Cerebellar cortex (tissue), 1 donor: ENCODE measurements at places on chromosomes 11 and 22.

DNA sequence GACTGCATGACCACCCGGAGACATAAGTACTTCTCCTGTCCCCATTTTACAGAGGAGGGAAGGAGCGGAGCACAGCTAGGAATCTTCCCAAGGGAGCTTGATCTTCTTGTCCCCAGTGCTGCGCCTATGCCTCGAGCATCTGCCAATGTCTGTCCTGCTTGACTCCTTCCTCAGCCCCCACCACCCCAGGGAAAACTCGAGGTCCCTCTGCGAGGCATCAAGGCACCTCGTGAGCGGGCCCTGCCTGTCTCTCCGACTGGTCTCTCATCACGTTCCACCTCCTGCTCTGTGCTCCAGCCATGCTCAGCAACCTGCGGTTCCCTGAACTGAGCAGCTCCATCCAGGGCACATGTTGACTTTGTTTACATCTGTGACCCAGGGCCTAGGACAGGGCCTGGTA lies 2.5 kb downstream of the NCF4 start:
- DNase-seq: no peak

- no peak for DNase-seq
Observed at GRCh38 chr11:88246696-88247095, 71.5 kb upstream of the RAB38 start.

GRCh38 chr11:102402548-102402947 lies 50.0 kb downstream of the TMEM123 start:
- no peak for DNase-seq

GRCh38 chr11:67689178-67689577 lies 14.8 kb upstream of the ALDH3B2 start:
- DNase-seq: no peak

GRCh38 chr11:119169282-119169719 lies 776 bp downstream of the NLRX1 start:
- DNase-seq: peak; percentile 38

GRCh38 chr11:25891960-25892359 lies 440.0 kb upstream of the ANO3 start:
- DNase-seq: no peak

GRCh38 chr22:36286096-36286957 lies 33.4 kb downstream of the APOL1 start:
- peak; percentile 89 for DNase-seq

DNA sequence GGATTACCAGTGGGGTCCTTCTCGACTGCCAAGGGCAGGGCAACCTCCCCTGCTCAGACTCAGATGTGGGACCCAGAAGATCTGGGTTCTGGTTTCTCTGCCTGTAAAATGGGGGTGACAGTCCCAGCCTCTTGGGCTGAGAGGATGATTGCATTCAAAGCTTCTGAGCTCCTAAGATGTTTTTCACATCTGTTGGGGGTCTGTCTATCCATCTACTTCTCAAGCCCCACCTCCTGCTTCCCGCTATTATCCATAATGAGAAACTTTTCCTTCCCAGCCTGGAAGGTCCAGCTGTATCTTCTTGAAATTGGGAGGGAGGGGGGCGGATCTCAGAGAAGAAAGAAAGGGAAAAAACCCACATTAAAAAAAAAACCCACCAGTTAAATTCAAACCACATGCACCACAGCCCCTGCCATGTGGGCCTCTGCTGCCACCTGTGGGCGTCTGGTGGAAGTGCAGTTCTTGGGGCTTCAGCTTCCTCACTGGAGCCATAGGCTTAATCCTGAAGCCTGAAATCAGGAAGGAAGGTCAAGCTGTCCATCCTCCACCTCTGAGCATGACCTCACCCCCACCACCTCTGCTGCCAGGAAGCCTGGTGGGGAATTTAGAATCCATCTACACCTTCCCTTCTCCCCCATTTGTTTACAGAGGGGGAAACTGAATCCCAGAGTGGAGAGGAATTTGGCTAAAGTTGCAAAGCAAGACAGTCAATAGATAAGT lies 27.3 kb downstream of the ARHGEF17 start:
- DNase-seq: peak; percentile 90

DNA sequence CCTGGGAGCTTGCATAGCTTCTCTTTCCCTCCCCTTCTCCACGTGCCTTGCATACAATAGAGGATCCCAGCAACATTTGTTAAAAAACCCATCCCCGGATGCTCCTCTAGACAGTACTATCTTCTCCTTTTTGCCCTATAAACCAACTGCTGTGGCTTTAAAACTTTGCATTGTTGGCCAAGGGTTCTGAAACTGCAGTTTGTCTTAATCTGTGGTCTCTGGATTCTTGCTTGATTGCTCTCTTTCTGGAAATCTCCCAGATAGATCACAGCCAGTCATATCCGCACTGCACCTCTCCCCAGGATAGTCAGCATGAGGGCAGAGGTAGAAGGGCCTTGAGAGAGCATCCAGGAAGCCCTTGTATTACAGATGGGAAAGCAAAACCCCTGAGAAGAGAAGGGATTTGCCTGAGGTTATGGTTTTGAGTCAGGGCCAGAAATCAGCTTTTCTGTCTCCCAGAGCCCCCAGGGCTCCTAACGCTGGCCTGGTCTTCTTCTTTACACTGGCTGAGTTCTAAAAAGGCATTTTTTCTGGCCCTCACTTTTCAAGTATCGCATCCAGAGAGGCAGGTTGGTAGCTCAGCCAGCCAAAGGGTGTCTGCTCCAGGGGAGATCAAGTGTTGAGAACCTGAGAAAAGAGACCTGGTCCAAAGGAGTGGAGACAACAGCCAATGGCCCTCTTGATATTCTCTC lies 70.6 kb downstream of the ADM start:
- no peak for DNase-seq

DNA sequence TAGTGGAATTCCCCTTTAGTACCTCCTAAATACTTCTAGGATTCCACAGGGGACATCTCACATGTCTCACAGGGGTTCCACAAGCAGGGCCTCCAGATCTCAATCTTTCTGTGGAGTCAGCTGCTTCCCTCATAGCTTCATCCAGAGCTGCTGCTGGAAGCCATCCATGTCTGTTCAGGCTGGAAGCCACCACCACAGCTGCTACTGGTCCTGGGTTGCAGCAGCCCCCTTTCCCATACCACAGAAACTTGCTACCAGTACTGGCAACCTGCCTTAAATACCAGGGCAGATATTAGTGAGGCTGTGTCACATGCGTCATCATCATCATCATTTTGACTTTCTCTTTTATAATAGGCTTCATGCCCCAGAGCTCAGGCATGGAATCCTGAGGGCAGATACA lies 242.7 kb upstream of the NCAM1 start:
- DNase-seq: no peak

DNA sequence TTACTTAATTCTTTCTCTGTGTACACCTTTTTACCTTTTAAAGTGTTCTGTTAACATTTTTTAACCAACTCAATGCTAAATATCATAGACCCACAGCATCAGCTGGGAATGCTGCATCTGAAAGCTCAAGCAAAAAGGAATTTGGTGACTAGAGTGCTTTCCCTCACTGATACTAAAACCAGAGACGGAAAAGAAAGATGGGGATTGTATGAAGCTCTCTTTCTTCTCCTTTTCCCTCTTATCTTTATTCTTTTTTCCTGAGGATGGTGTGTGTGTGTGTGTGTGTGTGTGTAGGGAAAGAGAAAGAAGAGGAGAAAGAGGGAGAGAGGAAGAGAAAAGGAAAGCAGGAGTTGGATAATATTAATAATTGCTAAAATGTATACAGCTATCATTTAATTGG lies 4.1 kb upstream of the SIK2 start:
- DNase-seq: no peak

DNA sequence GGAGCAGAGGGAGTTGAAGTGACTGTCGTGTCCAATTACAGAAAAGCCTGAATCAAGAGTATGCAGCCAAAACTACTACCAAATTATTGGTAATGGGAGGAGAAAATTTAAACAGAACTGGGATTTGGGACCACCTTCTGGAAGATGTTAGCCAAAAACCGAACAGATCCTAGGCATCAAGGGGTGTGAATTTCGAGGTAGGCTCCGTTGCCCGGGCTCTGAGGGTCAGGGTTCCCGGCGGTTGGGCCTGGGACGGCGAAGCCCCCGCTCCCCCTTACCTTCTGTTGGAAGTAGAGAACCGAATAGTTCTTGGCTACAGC lies 313 bp downstream of the PRCP start:
- peak; percentile 20 for DNase-seq

GRCh38 chr11:87219266-87219665 lies 181.5 kb downstream of the TMEM135 start:
- DNase-seq: no peak

DNA sequence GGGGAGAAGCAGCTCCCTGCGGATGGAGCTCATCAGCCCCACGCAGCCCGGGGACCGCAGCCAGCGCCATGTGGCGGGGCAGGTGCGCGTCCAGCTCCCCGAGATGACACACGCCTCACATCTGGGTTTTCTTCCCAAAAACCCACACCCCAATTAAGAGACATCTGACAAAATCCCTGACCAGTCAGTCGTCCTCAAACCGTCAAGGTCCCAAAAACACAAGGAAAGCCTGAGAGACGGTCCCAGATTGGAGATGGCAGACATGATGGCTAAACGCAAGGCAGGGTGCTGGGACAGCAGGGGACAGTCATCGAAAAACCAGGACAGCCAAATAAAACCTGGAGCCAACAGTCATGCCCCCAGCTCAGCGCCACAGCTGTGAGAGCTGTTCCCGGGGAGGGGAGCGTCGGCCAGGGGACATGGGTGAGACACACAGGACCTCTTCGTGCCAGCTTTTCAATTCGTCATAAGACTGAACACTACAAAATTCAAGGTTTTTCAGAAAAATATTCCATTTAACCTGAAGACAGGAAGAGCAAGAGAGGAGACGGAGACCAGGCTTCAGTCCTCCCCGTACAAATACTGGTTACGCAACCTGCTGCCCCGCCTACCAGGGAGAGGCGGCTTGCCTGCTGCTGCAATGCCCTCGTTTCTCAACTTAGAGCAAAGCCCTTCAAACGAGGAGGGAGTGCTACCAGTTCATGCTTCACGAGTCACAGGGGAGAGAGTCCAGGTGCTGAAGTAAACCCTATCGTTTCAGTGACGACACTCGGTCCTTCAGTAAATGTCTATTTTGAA lies 10.5 kb downstream of the TOLLIP start:
- DNase-seq: peak; percentile 92

DNA sequence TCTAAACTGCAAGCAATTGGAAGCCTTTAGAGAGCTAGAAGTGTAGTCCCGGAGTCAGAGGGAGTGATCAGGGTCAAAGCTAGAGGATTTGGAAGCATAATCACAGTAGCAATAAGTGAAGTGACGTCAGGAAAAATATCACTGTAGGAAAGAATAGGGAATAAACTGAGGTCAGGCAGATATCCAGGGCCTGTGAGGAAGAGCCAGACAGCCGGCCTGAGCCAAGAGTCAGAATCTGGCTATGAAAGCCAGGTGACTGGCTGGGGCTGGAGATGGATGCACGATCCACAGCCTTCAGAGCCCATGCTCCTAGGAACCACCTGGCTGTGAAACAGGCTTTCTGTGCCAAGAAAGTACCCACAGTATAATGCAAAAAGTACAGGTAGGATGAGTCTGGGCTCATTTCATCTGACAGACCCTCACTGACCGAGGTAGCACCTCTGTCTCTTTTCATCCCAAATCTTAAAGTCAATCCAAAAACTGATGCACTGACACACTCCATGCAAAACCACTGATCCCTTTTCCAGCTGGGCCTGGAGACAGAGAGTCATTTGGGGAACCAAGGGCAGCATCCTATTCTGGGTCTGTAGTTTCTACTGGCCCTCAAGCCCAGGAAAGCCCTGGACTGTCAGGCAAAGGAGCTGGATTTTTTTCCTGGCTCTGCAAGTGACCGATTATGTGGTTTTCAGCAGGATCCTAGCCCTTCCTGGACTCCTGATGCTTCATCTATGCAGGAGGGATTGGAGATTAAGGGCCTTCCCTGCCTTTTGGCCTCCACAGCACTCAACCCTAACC lies 21.3 kb downstream of the TRIM66 start:
- DNase-seq: peak; percentile 43

- no peak for DNase-seq
Observed at GRCh38 chr11:3232956-3233355, 739 bp upstream of the MRGPRE start.

- DNase-seq: no peak
Observed at GRCh38 chr11:87351676-87352075, 313.9 kb downstream of the TMEM135 start.

GRCh38 chr11:124841201-124841600 lies 24.0 kb upstream of the ROBO3 start:
- no peak for DNase-seq

GRCh38 chr11:11577251-11577855 lies 44.5 kb downstream of the GALNT18 start:
- DNase-seq: no peak

DNA sequence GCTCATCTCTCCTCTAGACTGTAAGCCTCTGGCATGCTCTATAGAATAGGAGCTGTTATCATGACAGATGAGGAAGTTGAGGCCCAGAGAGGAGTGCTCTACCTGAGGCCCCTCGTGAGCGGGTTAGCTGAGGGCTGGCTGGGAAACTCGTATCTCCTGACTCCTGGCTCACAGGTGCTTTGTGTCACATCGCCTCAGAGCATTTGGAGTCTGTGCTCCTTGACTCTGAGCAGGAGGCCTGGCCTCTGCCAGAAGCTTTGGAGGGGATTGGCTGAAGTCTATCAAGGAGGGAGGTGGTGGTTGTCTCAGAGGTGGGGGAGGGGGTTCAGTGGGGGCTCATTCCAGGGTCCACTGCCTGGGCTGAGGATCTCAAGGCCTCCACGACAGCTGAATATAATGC lies 7.4 kb downstream of the KCNC1 start:
- peak; percentile 46 for DNase-seq

DNA sequence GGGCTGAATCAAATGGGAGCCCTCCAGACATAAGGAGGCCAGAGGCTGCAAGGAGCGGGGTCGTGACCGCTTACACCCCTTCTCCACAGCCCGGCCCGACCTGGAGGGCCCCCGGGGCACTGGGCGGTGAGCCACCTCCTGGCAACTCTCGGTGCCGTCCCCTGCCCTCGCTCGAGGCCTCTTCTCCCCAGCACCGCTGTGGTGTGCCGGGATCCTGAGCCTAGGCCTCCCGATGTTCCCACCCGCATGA lies 432 bp upstream of the GP1BB start:
- DNase-seq: no peak

- no peak for DNase-seq
Observed at GRCh38 chr22:44221710-44222475, 41.2 kb downstream of the PARVG start.

- DNase-seq: no peak
Observed at GRCh38 chr11:9771071-9771511, 107.2 kb downstream of the SWAP70 start.

GRCh38 chr22:49106096-49106841 lies 721.4 kb downstream of the BRD1 start:
- DNase-seq: no peak

- peak; percentile 88 for DNase-seq
Observed at GRCh38 chr22:26172389-26172990, 3.2 kb downstream of the SEZ6L start.

DNA sequence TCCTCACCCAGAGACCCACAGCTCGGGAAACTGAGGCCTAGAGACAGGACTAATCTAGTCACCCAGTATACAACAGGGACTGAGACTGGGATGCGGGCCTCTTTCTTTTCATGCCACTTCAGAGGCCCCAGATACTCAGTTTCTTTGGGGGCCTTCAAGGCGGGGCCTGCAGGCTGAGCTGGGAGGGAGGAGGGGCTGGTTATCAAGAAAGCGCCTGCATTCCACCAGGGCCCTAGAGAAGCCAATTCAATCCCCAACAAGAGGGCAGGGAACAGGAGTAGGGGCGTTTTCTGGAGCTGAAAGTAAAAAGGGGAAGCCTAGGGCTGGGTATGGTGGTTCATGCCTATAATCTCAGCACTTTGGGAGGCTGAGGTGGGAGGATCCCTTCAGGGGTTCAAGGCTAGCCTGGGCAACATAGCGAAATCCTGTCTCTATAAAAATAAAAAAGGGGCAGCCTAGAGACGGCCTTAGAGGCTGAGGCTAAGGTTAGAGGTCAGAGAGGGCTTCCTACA lies 1.6 kb downstream of the ATG2A start:
- no peak for DNase-seq
